ENCODE measurements at places on chromosomes 7 and 10.

DNA sequence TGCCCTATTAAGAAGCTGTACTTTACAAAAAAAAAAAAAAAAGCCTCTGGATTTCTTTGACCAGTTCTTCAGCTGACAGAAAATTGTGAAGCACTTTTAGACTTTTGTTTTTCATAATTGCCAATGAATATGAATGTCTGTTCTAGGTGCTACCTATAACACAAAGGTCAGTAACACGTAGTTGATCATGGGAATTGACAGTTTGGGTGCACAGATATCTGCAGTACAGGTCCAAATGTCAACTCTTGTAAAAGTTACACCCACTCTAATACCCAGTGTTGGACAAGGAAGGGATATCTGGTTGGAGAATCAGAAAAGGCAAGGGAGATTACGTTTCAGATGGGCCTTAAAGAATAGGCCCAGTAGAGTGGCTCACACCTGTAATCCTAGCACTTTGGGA, 1.8 kb downstream of the REEP3 start:
- no peak for DNase-seq

- DNase-seq = no peak
Measured at GRCh38 chr10:32028710-32029109, 27.5 kb downstream of the KIF5B start.

DNA sequence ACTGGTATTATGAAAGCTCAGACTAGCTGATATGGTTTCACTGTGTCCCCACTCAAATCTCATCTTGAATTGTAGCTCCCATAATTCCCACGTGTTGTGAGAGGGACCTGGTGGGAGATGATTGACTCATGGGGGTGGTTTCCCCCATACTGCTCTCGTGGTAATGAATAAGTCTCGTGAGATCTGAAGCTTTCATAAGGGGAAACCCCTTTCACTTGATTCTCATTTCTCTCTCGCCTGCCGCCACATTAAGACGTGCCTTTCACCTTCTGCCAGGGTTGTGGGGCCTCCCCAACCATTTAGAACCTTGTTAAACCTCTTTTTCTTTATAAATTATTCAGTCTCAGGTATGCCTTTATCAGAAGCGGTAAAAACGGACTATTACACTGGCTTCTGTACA, 40.3 kb downstream of the COL13A1 start:
- DNase-seq = peak; percentile 17

DNA sequence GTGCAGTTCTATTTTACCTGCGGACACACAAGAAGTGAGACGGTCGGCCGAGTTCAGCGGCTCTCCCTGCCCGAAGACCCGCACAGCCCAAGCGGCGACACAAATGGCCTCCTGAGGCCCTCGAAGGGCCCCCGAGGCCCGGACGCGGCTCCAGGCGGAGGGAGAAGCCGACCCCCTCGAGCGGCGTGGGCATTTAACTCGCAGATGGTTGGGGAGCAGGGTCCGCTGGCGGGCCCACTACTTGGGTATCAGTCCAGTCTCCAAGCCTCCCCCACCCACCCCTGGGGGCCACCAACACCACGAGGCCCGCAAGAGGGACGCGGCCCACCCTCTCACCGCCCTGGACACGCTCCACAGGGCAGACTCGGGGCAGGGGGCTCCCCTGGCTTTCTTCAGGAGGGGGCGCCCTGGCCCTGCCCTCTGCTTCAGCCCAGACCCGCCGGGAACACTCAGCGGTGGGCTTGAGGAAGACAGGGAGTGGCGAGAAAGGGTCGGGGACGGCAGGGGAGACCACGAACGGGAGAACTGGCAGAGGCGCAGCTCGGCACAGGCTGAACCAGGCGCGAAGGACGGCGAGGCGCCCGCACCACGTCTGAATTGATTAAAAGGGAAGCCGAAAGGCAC, 1.7 kb downstream of the IGF2BP3 start:
- peak; percentile 69 for DNase-seq

DNA sequence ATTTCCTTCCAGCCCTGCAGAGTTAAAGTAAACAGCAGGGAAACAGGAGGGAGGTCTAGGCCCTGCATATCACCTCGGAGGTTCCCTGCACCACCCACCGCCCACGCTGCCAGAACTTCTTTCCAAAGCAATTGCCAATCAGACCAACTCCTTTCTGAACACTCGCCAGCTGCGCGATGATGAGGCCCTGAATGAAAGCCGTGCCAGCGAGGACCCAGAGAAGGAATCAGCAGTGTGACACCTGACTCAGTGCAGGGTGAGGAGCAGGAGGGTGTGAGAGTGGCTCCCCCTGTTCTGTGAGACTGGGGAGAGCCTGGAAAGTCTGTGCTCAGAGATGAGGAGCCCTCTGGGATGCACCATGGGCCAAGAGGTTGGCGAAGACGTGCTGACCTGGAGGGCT, 3.3 kb upstream of the TCERG1L start:
- no peak for DNase-seq

DNA sequence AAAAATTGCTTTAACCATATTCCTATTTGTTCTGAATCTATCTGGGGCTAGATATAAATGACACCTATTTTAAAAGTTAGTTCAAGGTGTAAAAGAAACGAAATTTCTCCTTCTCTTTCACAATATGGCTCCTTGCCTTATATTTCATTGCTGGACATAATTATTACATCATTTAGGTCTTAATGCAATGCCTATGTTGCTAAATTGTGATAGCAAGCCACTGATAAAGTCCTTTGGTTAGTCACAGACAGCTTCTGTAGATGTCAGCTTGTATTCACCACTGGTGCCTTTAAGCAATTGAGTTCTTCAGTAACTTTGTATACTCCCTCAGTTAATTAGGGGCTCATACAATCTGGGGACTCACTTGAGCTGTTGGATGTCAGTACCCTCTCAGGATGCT, 1236.6 kb downstream of the GATA3 start:
- no peak for DNase-seq

GRCh38 chr10:101330631-101331225, 23.2 kb upstream of the BTRC start:
- no peak for DNase-seq

GRCh38 chr10:48254750-48255512, 19.6 kb downstream of the FRMPD2 start:
- DNase-seq = no peak

GRCh38 chr10:76981251-76981650, 656.4 kb downstream of the KCNMA1 start:
- DNase-seq = no peak

DNA sequence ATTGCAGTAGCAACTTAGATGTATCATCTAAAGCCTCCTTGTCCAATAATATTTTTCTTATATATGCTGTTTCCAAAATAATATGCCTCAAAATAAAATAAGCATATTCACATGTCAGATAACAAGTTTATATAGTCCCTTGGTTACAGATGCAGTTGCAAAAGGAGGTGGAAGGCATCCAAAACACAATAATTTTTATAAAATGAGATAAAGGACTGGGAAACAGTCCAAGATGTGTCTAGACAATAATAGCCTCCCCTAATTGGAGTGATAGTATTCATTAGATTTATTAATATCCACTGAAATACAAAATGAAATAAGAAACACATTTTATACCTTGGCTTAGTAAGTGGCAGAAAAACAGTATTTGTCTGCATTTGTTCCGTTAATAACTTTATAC, 30.3 kb downstream of the BCAP29 start:
- no peak for DNase-seq

- DNase-seq = no peak
Measured at GRCh38 chr10:119540038-119540437, 2.5 kb downstream of the RGS10 start.

DNA sequence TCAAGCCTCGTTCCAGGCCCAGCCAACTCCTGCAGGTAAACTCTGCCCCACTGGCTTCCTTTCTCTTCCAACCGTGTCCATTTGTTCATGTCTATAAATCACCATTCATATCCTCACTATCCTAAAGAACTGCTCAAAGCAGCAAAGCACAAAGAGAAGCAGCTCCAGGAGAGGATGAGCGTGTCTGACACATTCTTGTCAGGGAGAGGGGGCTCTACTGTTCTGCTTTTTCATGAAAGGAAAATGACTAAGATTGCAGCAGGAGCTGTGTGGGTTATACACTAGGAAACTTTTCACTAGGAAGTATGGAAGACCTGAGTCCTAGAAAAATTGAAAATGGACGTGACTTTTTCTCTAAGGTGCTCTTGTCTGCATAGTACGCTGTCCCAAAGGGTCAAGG, 16.7 kb downstream of the AGFG2 start:
- DNase-seq = no peak

DNA sequence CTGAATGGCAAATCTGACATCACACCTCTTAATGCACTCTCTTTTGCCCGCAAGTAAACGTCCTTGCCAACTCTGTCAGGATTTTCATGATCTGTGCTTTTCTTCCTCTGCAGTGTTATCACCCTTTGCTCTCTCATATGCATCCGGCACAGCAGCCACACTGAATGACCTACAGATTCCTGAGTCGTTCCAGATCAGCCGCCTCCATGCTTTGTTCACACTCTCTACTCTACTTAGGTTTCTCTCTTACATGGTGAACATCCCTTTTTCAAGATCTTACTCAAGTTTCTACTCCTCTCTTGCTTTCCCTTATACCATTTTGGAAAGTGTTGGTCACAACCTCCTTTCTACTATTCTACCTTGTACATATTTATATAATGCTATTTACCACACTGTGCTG, 127.7 kb upstream of the AOAH start:
- DNase-seq = no peak

GRCh38 chr10:124146483-124146882, 53.1 kb upstream of the CHST15 start:
- no peak for DNase-seq
